ENCODE measurements at places on chromosomes 6 and 20. TPM values are rescaled to one million over a fixed set of nuclear protein-coding genes. Genes with fewer than 3 reads are reported as not detected.

- no peak for DNase-seq
Measured at GRCh38 chr6:160595838-160596832, 67.9 kb downstream of the LPA start.

DNA sequence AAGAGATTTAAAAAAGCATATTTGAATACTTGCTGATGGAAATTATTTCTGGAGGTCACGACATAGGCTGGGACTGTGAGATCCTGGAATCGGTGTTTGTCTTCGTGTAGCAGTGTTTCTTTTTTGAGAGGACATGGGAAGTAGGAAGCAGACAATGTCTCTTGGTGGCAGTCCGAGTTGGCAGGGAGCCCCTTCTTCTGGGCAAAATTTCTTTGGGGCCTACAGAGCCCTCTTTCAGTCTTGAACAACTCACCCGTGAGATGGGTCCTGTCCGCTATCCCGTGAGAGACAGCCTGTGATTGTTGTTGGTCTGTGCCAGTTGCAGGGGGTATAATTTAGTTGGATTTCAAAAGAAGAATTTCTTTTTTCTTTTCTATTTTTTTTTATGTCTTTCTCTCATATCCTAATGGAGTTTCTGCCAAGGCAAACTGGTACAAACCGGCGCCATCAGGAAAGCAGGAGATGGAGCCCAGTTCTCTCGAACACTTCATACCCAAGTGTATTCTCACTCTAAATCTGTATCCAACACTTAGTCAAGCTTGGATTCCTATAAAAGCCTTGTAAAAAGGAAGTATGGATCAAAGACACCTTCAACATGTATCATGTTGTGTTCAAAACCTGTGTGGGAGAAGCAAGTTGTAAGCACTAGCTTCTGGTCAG, 785.1 kb downstream of the MAFB start:
- DNase-seq, result no peak

DNA sequence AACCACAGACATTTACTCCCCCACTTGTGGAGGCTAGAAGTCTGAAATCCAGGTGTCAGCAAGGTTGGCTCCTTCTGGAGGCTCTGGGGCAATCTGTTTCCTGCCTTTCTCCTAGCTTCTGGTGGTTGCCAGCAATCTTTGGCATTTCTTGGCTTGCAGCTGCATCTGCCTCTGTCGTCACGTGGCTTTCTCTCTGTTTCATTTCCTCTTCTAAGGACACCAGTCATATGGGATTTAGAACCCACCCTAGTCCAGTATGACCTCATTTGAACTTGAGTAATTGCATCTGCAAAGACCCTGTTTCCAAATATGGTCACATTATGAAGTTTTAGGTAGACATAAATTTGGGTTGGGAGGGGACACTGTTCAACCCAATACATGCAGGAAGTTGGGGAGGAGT, 56.2 kb upstream of the EPB41L1 start:
- no peak for DNase-seq

GRCh38 chr6:48401016-48401415, 290.0 kb upstream of the PTCHD4 start:
- DNase-seq, result no peak

DNA sequence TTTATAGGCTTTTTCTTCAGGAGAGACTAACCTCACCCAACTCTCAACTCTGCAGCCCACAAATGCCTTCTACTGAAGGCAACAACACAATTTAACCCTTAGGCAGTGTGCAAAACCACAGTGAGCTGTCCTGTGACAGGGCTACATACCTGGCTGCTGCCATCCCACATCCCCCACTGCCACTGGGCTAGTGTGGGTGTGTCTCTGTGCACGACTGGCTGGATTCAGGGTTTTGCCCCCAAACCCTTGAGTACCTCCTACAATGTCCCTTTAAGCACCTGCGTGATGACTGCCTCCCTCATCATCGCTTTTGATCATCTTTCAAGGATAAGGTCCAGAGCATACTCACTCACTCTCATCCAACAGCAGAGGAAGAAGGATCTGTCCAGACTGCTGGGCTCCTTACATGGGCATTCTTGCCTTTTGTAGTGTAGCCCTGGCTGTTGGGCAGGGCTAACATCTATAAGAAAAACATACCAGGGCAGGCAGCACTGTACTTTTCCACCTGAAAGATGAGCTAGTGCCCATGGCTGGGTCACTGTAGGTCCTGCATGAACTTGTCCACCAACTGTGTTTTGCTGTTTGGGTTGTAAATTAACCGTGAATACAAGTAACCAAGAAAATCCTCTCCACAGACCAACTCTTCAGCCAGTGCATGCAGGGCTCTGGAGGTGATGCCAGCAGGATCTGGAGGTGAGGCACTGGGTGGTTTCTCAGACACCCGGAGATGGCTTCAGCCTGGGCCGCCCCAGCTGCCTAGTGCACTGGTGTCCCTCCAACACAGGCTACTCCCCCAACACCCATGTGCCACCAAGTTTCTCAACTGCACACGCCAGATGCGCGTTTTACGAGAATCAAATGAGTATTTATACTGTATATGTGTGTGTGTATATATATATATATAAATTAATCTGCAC, 45.2 kb downstream of the PLCG1 start:
- DNase-seq, result peak; percentile 27

GRCh38 chr20:13771853-13772453, 12.8 kb downstream of the ESF1 start:
- DNase-seq, result no peak

- DNase-seq, result no peak
Measured at GRCh38 chr6:71706523-71706922, 179.8 kb upstream of the RIMS1 start.

DNA sequence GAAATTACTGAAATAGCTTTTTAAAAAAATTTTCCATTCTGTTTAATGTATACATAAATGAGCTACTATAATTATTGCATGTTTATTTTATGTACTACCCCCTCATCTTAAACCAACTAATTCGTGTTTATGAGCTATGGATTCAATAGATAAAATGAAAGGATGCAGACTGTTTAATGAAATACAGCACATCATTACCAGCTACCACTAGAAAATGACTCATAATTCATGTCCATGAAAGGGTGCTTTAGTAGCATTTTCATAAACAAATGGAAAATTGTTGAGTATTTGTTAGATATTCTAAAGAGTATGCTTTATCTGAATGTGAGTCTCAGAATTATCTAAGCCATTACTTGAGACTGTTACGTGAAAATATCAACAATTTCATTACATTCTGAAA, 1590.1 kb downstream of the HACE1 start:
- no peak for DNase-seq

DNA sequence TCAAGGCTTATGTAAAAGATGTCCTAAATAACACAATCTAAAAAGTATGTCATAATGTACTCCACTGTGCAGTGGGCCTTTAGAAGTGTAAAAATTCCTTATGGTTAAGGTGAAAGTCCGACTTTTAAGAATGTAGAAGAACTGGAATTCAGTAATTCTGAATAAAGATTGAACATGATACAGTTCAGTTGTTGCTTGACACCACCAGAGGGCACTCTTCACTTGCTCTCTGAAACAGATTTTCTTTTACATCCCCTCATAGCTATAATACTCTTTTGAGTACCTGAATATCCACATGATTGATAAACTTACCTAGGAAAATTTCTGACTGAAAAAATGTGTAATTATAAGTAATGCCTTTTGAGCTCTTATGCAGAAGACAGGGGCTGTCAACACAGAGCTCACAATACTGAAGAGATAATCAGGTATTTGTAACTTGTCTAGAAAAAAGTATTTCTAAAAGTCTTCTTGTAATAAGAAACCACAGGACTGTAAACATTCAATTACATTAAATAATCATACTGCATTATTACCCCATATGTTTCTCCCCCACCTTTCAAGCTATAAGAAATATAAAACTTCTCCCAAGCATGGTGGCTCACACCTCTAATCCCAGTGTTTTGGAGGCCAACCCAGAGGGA, 92.1 kb downstream of the POPDC3 start:
- no peak for DNase-seq

- no peak for DNase-seq
Measured at GRCh38 chr6:18284261-18284660, 19.9 kb upstream of the DEK start.

HLA-DQA1 gene
- total RNA-seq, result 19.9 TPM

Data from liver (tissue), 10 donors.